ENCODE measurements at places on chromosomes 2 and 18.

GRCh38 chr2:17543848-17544247, 3.4 kb downstream of the VSNL1 start:
- DNase-seq: no peak

DNA sequence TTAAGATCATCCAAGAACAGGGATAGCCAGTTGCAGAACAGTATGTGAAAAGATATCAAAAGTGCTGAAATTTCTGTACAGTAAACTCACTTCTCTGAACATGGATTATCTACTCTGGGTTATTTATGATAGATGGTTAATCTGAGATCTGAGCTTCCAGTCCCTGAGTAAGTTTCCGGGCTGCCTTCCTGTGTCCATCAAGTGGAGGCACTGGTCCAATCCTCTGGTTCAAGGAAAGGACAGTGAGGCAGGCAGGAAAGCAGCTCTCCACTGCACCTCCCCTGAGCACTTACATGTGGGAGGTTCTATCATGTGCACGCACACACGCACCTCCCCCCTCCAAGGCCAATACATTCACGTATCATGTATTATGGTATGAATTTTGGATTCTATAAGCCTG, 32.5 kb downstream of the GPR45 start:
- DNase-seq: no peak

GRCh38 chr2:55916473-55917049, 7.0 kb downstream of the EFEMP1 start:
- no peak for DNase-seq

DNA sequence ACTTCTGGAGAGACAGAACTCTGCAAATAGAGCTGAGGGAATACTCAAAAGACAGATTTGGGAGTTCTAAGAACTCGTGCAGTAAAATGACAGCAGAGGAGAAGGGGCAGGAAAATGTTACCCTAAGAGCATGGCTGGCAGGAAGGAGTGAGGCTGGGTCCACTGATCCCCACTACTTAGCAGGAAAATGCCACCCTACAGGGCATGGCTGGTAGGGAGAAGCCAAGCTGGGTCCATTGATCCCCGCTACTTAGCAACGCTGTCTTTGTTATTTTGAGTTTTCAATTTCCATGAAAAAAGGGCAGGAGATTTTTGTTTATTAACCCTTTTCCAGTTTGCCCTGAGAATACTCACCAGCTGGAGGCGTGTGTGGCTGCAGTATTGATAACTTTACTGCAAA, 100.3 kb upstream of the TMEM200C start:
- no peak for DNase-seq

DNA sequence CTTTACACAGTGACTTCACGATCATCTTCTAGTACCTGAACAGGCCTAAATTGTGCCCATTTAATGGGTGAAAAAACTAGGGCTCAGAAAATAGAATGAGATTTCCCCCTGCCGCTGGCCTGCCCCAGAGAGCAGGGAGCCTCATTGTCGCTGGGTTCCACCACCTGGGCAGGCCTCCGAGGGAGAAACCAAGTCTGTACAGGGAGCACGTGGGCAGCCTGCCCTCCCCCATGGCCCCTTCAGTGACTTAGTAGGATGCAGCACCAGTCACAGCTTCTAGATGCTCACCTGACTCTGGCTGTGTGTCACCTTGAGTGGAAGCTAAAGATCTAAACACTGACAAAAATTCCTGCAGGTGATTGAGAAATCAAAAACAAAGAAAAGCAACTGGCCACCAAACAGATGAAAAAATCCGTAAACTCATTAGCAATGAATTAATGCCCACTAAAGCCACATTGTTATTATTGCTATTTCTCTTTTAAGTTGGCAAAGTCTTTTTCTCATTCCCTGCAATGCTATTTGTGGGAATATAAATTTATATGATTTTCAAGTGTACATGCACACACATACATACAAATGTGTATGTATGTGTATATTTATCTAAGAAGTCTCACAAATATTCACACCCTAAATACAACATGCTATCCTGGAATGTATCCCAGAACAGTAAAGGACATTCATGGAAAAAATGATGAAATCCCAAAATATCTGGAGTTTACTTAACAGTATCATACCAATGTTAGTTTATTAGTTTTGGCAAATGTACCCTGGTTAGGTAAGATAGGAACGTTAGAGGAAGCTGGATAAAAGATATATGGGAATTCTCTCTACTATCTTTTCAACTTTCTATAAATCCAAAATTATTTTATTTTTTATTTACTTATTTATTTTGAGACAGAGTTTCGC, 18.7 kb upstream of the ASPRV1 start:
- DNase-seq: no peak

DNA sequence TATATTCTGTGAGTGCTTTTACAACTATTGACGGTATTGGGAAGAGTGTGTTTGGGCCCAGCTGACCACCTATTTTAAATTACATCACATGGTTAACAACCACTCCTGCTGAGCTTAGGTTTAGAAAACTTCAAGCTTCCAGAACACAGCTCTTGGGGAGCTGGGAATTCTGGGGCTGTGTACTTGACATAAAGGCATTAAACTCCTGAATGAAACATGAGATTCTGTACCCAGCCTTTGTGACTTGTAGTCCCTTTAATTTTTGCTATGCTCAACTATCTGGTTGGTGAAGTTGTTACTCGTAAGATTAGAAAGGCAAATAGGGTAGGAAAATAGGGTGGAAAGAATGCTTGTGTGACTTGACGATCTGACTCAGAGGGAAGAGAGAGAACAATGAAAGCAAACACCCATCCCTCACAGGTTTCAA, 66.9 kb downstream of the LTBP1 start:
- DNase-seq: no peak

GRCh38 chr2:47003641-47004427, 88.2 kb upstream of the MCFD2 start:
- DNase-seq: no peak

DNA sequence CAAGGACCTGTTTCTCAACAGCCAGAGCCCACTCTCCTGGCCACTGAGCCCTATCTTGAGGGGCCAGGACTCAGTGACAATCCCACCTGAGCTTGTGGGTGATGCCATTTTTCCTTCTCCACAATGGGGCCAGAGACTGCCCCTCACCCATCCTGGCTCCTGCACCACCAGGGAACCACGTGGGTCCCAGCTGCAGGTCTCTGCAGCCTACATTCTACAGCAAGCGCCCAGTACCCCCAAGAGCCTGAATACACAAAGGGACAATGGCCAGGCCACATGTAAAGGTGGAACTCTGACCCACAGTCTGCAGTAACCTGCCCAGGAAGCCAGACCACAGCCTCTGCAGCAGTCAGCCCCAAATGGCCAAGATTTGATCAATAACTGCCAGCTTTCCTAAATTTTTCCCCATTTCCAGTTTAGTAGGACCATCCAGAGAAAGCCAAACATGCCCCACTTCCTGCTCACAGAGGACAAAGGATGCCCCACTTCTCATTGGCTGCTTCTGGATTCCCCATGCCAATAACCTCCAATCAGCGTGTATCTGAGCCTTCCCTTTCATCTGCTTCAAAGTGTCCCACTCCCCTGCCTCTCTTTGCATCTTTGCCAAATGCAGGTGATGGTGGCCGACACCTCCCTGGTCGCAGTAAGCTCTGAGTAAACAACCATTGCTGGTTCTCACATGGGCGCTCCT, 19.1 kb downstream of the HS1BP3 start:
- DNase-seq: no peak

DNA sequence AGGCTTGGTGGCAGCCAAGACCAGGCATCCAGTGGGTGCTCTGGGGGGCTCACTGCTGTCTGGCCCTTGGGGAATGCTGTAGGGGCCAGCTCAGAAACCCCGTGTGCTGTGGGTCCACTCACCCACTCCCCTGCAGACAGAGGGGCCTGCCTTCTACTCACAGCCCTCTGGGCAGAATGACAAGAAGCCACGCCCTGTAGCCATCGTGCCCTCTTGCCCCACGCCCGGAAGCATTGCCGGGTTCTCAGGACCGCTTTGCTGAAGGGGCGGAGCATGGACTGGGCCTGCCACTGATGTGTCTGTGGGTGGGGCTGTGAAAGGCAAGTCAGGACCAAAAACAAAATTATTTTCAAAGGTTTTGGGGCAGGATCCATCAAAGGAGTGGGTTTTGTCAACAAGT, 27.8 kb downstream of the GLI2 start:
- DNase-seq: no peak

DNA sequence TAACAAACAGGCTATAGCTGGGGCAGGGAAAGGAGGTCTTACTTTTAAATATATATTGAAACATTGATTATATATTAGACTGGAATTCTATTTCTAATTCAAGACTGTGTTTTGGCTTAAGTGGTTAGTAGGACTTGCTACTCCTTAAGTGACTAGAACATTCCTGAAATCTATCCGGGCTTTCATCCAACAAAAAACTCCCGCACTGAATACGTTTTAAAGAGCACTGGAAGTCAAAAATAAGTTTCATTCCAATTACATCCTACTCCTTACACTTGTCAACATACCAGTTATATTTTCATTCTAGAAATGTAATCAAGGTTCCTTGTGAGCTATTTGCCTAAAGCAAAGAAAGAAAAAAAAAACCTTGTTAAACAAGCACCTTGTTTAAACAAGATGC, 204.6 kb downstream of the SP3 start:
- no peak for DNase-seq

- no peak for DNase-seq
Observed at GRCh38 chr18:72410399-72410798, 133.7 kb downstream of the CBLN2 start.

DNA sequence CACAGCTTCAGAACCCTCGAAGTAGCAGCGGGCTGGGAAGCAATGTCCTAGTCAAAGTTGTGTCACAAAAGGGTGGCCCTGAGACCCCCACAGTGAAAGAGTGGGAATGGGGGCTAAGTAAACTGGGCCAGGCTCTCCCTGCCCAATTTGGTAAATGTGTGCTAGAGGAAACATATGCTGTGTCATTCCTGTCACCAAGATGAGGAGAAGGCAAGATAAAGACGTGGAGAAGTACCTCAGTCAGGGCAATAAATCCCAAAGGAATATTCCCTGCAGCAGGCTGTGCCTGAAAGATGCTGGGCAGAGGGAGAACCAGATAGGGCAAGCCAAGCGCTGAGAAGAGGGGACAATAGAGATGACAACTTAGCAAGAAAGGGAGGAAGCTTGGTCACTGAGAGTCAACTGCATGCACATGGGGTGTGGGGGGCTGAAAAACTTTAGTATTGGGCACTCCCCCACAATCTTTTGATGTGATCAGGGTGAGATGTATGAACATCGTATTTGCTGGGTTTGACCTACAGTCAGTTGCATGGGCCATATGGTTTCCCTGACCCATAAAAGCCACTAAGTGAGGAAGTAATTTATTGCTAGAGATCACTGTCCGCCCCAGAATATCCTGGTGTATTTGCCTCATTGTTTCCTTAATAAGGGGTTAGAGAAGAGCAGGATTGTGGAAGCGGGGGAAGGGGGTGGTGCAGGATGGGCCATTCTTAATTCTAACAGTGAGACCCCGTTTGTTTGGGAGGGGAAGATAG, 49.9 kb upstream of the CXCR4 start:
- no peak for DNase-seq

DNA sequence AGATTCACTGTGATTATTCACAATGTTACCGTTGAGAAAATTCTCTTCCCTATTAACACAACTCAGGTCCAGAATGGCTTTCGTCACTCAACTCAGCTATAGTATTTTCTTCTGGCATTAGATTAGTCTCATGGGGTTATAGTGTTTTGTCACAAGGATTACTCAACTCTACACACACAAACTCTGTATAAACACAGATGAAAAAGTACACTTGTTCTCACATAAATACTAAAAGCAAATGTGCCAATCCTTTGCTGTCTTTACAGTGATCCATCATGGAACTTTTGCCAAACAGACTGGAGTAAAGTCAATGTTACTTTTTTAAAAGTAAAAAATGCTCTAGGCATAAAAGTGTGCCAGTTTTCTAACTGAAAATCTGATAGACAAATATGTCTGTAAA, 267.6 kb downstream of the RBM43 start:
- no peak for DNase-seq

GRCh38 chr2:105143467-105144151, 97.9 kb upstream of the GPR45 start:
- no peak for DNase-seq

DNA sequence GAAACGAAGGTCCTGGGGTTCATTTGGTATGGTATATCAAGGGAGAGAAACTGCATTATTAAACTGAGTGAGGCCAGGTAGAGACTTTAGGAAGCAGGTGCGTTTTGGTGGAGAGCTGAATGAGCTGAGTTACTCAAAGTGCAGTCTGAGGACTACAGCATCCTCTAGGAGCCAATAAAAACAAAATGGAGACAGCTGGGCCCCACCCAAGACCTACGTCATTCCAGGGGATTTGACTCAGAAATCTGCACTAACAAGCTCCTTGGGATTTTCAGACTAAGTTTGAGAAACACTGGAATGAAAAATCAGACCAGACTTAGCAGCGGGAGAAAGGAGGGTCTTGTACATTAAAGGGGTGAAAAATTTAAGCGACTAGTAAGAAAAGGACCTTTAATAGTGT, 131.5 kb downstream of the UXS1 start:
- no peak for DNase-seq

- no peak for DNase-seq
Observed at GRCh38 chr2:241949736-241950412, 80.3 kb downstream of the RTP5 start.

- DNase-seq: no peak
Observed at GRCh38 chr2:38450509-38450908, 73.4 kb upstream of the ATL2 start.

DNA sequence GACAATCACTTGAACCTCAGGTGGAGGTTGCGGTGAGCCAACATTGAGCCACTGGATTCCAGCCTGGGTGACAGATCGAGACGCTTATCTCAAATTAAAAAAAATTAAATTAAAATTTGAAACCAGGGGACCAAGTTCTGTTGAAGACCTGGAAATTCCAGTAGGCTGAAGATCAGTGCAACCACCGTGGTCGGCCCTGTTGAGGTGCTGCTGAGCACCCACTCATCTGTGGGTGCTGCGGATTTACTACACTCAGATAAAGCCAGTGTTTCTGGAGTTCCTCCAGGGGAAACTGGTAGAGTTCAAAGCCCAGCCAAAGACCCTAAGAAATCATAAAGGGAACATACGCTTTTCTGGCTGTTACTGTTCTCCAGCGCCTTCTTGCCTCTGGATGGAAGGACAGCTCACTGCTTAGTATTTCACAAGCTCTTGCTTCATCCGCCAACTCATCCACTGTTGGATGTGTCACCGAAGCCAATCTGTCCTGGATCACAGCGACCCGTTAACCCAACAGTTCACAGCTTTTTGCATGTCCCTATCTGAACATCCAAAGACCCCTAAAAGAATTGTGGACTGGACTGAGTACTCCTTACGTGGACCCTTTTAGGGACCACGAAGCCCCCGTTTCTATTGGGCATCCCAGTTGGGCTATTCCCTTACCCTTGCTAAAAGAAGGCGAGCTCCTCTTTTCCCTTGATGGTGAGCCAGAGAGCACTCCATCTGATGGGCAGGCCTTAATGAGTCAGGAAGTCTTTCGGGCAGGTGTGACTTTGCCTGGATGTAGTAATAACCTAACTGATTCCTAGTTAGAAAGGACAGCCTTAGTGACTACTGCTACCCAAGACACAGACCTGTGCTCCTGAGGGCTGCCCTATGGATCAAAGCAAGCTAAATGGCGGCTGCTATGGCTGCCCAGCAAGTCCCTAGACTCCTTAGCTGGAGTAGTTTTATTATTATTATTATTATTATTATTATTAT, 6.0 kb upstream of the ALPP start:
- DNase-seq: no peak

- DNase-seq: no peak
Observed at GRCh38 chr2:575030-575726, 102.0 kb downstream of the TMEM18 start.

- DNase-seq: no peak
Observed at GRCh38 chr2:223956300-223956699, 963 bp upstream of the MRPL44 start.

- no peak for DNase-seq
Observed at GRCh38 chr2:48016225-48017019, 110.1 kb upstream of the FBXO11 start.

GRCh38 chr2:201038855-201039254, 32.6 kb downstream of the HYCC2 start:
- no peak for DNase-seq
